ENCODE measurements at places on chromosomes 3 and 15. TPM values are rescaled to one million over a fixed set of nuclear protein-coding genes. Genes with fewer than 3 reads are reported as not detected.
A peak's percentile ranks its signal among the peaks of the same experiment; 100 is the strongest.

GRCh38 chr3:169627073-169627472 is 36.4 kb downstream of the MECOM start:
- H3K4me1 ChIP-seq = peaks cover 36% of the 10 kb centered on the region
- H3K27me3 ChIP-seq = no peaks in the 10 kb centered on the region
- no peak overlapping the region for H3K4me3 ChIP-seq
- no peaks in the 10 kb centered on the region for H3K36me3 ChIP-seq
- DNase-seq = no peak
- H3K27ac ChIP-seq = no peak overlapping the region

ZDHHC23 gene
- total RNA-seq = 7.0 TPM

TJP1 gene
- total RNA-seq = 70.9 TPM

GRCh38 chr3:142958707-142959106 is 4.8 kb downstream of the PAQR9 start:
- H3K36me3 ChIP-seq = no peaks in the 10 kb centered on the region
- no peak overlapping the region for H3K4me3 ChIP-seq
- DNase-seq = no peak
- H3K27ac ChIP-seq = no peak overlapping the region

DNA sequence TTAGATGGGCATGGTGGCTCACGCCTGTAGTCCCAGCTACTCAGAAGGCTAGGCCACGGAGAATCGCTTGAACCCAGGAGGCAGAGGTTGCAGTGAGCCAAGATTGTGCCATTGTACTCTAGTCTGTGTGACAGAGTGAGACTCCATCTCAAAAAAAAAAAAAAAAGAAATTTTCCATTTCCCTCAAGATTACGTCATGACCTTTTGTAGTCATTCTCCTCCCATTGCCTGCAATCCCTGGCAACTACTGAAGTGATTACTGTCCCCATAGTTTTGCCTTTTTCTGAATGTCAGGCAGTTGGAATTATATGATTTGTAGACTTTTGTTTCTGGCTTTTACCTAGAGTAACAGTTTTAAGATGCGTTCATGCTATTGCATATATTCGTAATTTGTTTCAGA is 28.0 kb downstream of the WDR76 start:
- DNase-seq = no peak
- no peak overlapping the region for H3K27ac ChIP-seq
- no peaks in the 10 kb centered on the region for H3K27me3 ChIP-seq
- H3K4me3 ChIP-seq = no peak overlapping the region
- H3K36me3 ChIP-seq = peaks cover 2% of the 10 kb centered on the region

- H3K27ac ChIP-seq = no peak overlapping the region
- no peak for DNase-seq
- no peaks in the 10 kb centered on the region for H3K36me3 ChIP-seq
- no peak overlapping the region for H3K4me3 ChIP-seq
- H3K4me1 ChIP-seq = no peaks in the 10 kb centered on the region
- no peaks in the 10 kb centered on the region for H3K27me3 ChIP-seq
These were observed 877.2 kb downstream of the CADM2 start for GRCh38 chr3:85835857-85836440.

DNA sequence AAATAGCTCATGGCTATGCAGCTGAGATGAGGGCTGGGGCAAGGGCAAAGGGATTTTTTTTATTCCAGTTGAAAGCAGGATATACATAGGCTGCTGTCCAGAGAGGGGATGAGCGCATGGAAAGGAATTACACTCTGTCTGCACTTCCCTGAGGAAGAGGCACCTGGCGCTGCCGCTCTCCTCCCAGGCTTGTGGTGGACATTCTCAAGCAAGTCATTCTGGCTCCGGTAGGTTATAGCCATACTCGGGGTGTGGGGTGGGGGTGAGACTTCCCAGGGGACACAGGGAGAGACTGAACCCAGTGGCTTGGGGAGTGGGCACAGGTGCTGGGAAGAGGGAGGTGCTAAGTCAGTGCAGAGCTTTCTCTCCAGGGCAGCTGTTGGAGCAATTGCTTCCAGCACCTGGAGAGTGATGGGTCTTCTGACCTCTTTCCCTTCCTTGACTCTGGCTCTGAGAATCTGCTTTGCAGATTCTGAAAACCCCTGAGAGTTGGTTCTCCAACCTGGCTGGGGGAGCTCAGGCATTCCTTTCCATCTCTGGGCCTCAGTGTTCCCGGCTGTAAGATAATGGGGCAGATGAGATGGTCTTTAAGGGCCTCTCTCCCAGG is 24.3 kb downstream of the CYP8B1 start:
- H3K36me3 ChIP-seq = no peaks in the 10 kb centered on the region
- H3K4me1 ChIP-seq = peaks cover 9% of the 10 kb centered on the region
- H3K4me3 ChIP-seq = no peak overlapping the region
- no peak for DNase-seq
- H3K27ac ChIP-seq = no peak overlapping the region

DUOXA1 gene
- total RNA-seq = not detected

- H3K36me3 ChIP-seq = no peaks in the 10 kb centered on the region
- peak overlapping the region; percentile 54 for H3K27ac ChIP-seq
- no peaks in the 10 kb centered on the region for H3K27me3 ChIP-seq
These were observed 9.8 kb upstream of the PLXND1 start for GRCh38 chr3:129616291-129616690.

GRCh38 chr3:132180337-132180791 is 136.8 kb upstream of the ACP3 start:
- H3K4me1 ChIP-seq = no peaks in the 10 kb centered on the region
- H3K27me3 ChIP-seq = no peaks in the 10 kb centered on the region
- no peak overlapping the region for H3K4me3 ChIP-seq
- DNase-seq = no peak
- no peaks in the 10 kb centered on the region for H3K36me3 ChIP-seq

THOC7 gene
- total RNA-seq = 26.0 TPM
